Activated CD8-positive, alpha-beta T cell treated with anti-CD3 and anti-CD28 coated beads, Interleukin-2, amount 10 ng/mL, durations not matched to agents 7 days and 5 days (primary cell): ENCODE measurements at places on chromosomes 2 and 18.

- no peaks in the 10 kb centered on the region for H3K36me3 ChIP-seq
- no peak overlapping the region for H3K27ac ChIP-seq
- no peak for DNase-seq
- H3K4me3 ChIP-seq: no peak overlapping the region
- no peaks in the 10 kb centered on the region for H3K27me3 ChIP-seq
These were observed 864.6 kb downstream of the SUCLG1 start for GRCh38 chr2:83594241-83595120.

DNA sequence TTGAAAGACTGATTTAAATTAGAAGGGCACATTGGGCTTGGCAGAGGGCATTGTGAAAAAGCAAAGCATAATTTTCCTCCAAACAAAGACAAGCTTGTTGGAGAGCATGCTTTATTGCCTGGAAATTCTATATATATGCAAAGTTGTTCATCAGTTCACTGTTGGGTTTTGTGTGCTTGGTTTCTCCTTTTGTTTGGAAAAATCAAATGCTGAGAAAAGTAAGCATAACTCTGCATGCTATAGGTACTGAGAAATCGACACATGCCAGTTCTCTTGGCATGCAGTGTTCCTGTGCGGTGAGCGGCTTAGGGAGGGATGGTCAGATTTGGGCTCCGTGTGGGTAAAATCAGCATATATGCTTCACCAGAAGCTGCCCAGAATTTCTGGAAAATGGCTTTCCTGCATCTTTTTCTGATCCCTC, 161.0 kb downstream of the RAPGEF4 start:
- H3K36me3 ChIP-seq: no peaks in the 10 kb centered on the region
- no peaks in the 10 kb centered on the region for H3K4me1 ChIP-seq
- H3K27me3 ChIP-seq: peaks cover 23% of the 10 kb centered on the region
- no peak overlapping the region for H3K27ac ChIP-seq
- H3K4me3 ChIP-seq: no peak overlapping the region

DNA sequence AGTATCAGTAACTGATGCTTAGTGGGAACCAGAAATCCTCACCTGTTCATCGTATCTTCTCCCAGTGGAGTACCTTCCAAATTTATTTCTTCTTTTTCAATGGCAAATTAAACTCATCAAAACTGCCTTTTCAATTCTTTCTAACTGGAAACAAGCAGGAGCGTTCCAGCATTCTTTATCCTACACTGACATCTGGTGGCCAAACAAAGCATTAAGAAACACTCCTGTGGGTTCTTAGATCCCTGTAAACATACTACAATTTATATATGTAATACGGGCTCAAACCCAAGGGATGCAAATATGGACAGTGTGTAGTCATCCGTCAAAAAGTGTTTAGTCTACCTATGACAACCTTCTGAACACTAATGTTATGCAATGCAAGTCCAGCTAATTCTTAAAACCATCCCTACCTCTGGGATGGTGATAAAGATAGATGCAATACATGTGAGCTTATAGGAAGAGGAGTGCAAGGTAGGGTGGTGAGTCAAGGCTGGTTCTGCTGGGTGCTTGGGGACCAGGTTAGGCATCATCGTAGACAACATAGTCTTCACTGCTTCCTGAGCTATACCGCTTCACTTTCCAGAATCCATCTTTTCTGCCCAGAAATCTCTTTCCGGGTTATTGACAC, 375.0 kb downstream of the CTNNA2 start:
- no peaks in the 10 kb centered on the region for H3K4me1 ChIP-seq
- no peak overlapping the region for H3K27ac ChIP-seq
- no peaks in the 10 kb centered on the region for H3K27me3 ChIP-seq
- DNase-seq: peak; percentile 45
- no peaks in the 10 kb centered on the region for H3K36me3 ChIP-seq
- no peak overlapping the region for H3K4me3 ChIP-seq

DNA sequence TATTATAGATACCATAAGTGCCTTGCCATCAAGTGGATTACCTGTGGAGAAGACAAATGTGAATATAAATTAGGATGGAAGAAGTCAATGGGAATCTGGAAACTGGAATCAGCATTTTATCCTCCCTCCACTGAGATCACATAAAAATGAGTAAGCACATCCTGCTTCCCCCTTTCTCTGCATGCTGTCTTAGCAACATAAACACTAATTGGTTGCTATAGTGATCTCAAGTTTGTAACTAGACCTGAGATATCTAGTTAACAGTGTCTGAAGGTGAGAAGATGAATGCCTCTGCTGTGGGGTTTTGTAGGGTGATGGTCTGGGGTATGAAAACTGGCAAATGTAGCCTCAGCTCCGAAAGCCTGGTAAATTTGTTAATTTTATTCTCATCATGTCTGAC, 1357.5 kb upstream of the CELF4 start:
- no peaks in the 10 kb centered on the region for H3K27me3 ChIP-seq
- H3K36me3 ChIP-seq: no peaks in the 10 kb centered on the region
- DNase-seq: no peak

GRCh38 chr2:98479959-98480524, 35.4 kb downstream of the INPP4A start:
- peaks cover 100% of the 10 kb centered on the region for H3K4me1 ChIP-seq
- H3K4me3 ChIP-seq: peak overlapping the region; percentile 64

GRCh38 chr18:25123438-25124232, 228.3 kb downstream of the ZNF521 start:
- H3K27me3 ChIP-seq: peaks cover 2% of the 10 kb centered on the region
- no peaks in the 10 kb centered on the region for H3K36me3 ChIP-seq
- no peak for DNase-seq
- no peak overlapping the region for H3K27ac ChIP-seq
- H3K4me3 ChIP-seq: no peak overlapping the region
- H3K4me1 ChIP-seq: no peaks in the 10 kb centered on the region

- H3K4me3 ChIP-seq: no peak overlapping the region
- no peaks in the 10 kb centered on the region for H3K4me1 ChIP-seq
- peaks cover 12% of the 10 kb centered on the region for H3K27me3 ChIP-seq
- H3K27ac ChIP-seq: no peak overlapping the region
- no peaks in the 10 kb centered on the region for H3K36me3 ChIP-seq
These were observed 419.9 kb downstream of the TGIF1 start for GRCh38 chr18:3869848-3870247.

DNA sequence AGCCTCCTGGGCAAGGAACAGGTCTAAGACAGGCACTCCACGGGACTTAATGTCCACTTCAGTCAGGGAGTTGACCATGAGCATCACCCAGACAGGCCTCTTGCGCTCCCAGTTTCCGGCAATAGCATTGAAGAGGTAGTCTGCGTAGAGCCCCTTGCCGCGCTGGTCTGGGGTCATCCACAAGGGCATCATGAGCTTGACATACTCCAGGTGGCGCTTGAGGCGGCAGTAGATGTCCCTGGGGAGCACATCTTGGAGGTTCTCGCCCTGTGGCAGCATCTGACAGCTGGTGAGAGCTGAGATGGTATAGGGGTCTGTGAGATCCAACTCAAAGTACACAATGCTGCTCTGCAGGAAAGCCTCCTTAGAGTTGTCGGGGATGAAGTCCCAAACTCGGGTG, 10.6 kb downstream of the TRABD2A start:
- H3K27ac ChIP-seq: peak overlapping the region; percentile 39
- peaks cover 81% of the 10 kb centered on the region for H3K4me1 ChIP-seq
- no peaks in the 10 kb centered on the region for H3K27me3 ChIP-seq
- H3K4me3 ChIP-seq: no peak overlapping the region

GRCh38 chr18:34493566-34494358, 216.3 kb upstream of the DTNA start:
- DNase-seq: no peak
- no peak overlapping the region for H3K27ac ChIP-seq
- no peak overlapping the region for H3K4me3 ChIP-seq
- peaks cover 3% of the 10 kb centered on the region for H3K4me1 ChIP-seq

DNA sequence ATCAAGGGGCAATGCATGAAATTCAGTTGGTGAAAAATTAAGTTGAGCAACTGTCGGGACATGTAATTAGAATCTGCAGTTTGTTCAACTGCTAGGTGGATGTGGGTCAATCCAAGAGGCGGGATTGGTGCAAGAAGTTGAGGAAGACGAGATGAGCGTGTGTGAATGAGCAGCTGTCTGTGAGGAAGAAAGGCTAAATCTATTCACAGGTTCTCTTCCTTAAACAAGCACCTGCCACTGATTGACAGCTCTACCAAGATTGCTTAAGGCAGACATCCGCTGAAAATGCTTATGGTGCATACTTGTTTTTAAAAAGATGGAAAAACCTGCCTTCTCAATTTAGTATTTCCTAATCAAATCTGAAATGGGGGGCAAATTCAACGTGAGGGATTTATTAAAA, 323.4 kb upstream of the THUMPD2 start:
- H3K4me3 ChIP-seq: no peak overlapping the region
- H3K4me1 ChIP-seq: no peaks in the 10 kb centered on the region
- H3K36me3 ChIP-seq: no peaks in the 10 kb centered on the region

- no peaks in the 10 kb centered on the region for H3K36me3 ChIP-seq
- no peak overlapping the region for H3K27ac ChIP-seq
- H3K4me3 ChIP-seq: no peak overlapping the region
- no peaks in the 10 kb centered on the region for H3K4me1 ChIP-seq
- H3K27me3 ChIP-seq: no peaks in the 10 kb centered on the region
- no peak for DNase-seq
These were observed 601.0 kb downstream of the SLC4A3 start for GRCh38 chr2:220228310-220229006.

- DNase-seq: no peak
- H3K36me3 ChIP-seq: no peaks in the 10 kb centered on the region
- no peak within 1 kb of the TSS for H3K27ac ChIP-seq
- H3K27me3 ChIP-seq: peaks cover 54% of the 10 kb centered on the region
These were observed at the start of gene AGAP1 for GRCh38 chr2:235493775-235494715. Gene AGAP1 (plus strand): TSS chr2:235494043.

GRCh38 chr2:234334151-234334550, 162.7 kb downstream of the ARL4C start:
- no peak overlapping the region for H3K27ac ChIP-seq
- no peaks in the 10 kb centered on the region for H3K27me3 ChIP-seq
- no peak for DNase-seq

- peaks cover 19% of the 10 kb centered on the region for H3K4me1 ChIP-seq
- no peaks in the 10 kb centered on the region for H3K27me3 ChIP-seq
- no peaks in the 10 kb centered on the region for H3K36me3 ChIP-seq
These were observed 37.8 kb downstream of the HS6ST1 start for GRCh38 chr2:128280901-128281321.

DNA sequence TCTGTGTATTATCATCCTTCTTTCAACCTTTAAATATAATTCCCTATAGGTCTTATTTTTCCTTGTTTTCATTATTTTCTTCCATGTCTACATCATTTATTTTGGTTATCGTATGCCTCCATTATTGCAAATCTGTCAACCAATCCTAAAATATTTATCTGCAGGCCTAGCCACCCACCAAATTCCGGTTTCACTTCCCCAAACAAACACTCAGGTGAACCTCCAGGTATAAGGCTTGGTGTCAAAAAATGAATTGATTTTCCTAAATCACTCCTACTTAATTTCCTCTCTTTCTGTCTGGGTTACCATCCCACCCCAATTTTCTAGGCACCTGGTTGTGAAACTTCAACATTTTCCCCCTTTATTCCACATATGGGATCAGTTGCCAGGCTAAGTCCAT, 111.9 kb upstream of the LINC00305 start:
- H3K27me3 ChIP-seq: no peaks in the 10 kb centered on the region
- no peaks in the 10 kb centered on the region for H3K4me1 ChIP-seq
- DNase-seq: no peak
- H3K27ac ChIP-seq: no peak overlapping the region
- H3K36me3 ChIP-seq: no peaks in the 10 kb centered on the region

DNA sequence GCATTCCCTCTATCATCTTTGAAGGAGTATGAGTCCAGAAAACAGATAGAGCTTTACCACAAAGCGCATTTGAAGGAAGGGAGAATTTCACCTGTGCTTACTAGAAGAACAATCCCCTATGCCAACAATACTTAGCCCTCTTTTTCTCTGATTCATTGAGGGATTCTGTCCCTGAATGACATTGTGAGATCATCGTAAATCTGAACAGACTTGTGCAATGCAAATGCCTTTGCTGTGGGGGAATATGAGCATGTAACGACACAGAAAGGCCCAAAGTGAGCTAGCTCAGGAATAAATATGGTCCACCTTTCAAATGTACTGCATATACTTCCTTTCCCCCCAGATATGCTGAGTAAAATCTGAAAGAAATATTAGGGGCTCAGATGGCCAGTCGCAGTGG, 67.6 kb downstream of the SCN1A start:
- H3K4me1 ChIP-seq: no peaks in the 10 kb centered on the region
- no peak for DNase-seq
- H3K27me3 ChIP-seq: peaks cover 5% of the 10 kb centered on the region
- H3K27ac ChIP-seq: no peak overlapping the region
- H3K4me3 ChIP-seq: no peak overlapping the region

GRCh38 chr2:1945819-1946218, 201.5 kb upstream of the PXDN start:
- no peak overlapping the region for H3K27ac ChIP-seq
- no peak for DNase-seq
- no peaks in the 10 kb centered on the region for H3K36me3 ChIP-seq

GRCh38 chr2:84654414-84654813, 138.1 kb downstream of the DNAH6 start:
- H3K4me3 ChIP-seq: no peak overlapping the region
- H3K27ac ChIP-seq: no peak overlapping the region
- no peaks in the 10 kb centered on the region for H3K27me3 ChIP-seq
- peaks cover 56% of the 10 kb centered on the region for H3K4me1 ChIP-seq
- peaks cover 54% of the 10 kb centered on the region for H3K36me3 ChIP-seq

- no peaks in the 10 kb centered on the region for H3K36me3 ChIP-seq
- no peak overlapping the region for H3K4me3 ChIP-seq
- DNase-seq: no peak
- peaks cover 11% of the 10 kb centered on the region for H3K27me3 ChIP-seq
These were observed 335.2 kb downstream of the LPIN1 start for GRCh38 chr2:12081481-12082210.

DNA sequence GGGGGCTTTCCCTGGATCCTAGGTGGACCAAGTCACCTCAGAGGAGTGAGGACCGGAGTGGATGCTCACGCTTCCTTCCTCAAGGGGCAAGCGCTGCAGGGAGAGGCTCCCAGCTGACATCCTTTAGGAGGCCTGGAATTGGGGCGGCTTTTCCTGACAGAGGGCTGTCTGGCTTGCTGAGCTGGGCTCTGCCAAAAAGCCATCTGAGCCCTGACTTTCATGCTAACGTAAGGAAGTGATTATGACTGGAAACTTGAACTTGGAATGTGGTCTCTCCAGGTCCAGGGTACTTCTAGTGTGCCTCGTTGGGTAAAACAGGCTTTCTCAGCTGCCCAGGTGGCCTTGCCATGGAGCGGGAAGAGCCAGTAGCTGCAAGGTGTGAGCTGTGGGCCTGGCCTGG, 268.3 kb upstream of the SPRED2 start:
- H3K4me1 ChIP-seq: no peaks in the 10 kb centered on the region
- peaks cover 3% of the 10 kb centered on the region for H3K27me3 ChIP-seq

GRCh38 chr2:85234868-85235267, 92.9 kb downstream of the TGOLN2 start:
- DNase-seq: no peak
- no peak overlapping the region for H3K4me3 ChIP-seq
- no peak overlapping the region for H3K27ac ChIP-seq
- no peaks in the 10 kb centered on the region for H3K4me1 ChIP-seq

GRCh38 chr2:145136702-145137101, 616.8 kb upstream of the ZEB2 start:
- H3K27me3 ChIP-seq: no peaks in the 10 kb centered on the region
- H3K4me1 ChIP-seq: no peaks in the 10 kb centered on the region
